Inflammatory macrophage treated with lipopolysaccharide for 1 hour (primary cell): ENCODE measurements at places on chromosomes 11 and 22.

- peak; percentile 35 for DNase-seq
Observed at GRCh38 chr22:50146439-50147238, 23.9 kb upstream of the PANX2 start.

DNA sequence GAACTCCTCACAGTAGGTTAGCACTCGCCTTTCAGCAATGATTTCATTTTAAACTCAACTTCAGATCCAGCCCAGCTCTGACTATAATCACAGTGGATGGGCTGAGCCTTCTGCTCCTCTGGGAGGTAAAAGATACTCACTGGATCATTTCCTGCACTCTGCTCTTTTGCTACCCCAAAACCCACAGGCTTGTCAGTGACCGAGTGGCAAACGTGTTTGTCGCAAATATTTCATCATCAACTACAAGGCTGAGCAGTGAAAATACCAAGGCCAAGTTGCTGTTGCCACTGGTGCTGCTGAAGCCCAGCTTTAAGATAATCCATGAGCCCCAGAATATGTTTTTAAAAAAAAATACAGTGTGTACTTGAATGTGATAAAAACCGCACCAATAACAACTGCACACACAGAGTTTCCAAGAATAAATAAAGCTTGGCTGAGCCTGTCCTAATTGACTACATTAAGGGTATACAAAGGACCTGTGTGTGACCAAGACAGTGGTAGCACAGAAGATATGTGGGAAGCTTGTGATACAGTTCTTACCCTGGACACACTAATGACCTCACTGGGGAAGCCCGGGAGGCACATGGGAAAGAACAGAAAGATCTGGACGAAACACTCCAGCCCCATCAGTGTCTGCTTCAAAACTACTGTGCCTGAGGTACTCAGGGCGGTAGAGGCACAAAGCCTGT lies 41.3 kb downstream of the ABTB2 start:
- peak; percentile 87 for DNase-seq

DNA sequence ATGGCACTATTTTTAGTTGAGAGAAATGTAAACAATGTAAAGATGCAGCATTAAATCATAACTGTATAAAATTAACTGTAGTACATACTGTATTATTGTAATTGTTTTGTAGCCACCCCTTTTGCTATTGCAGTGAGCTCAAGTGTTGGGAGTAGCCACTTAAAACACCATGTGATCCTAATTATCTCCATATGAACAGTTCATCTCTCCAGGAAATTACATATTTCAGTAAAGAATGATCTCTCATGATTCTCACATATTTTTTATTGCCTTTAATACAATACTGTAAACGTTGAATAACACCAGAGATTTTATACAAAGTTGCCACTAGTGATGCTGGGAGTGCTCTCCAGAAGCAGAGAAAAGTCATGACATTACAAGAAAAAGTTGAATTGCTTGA lies 1768.6 kb downstream of the LRRC4C start:
- no peak for DNase-seq

GRCh38 chr11:19537803-19538453 lies 174.7 kb upstream of the NAV2 start:
- DNase-seq, result no peak

DNA sequence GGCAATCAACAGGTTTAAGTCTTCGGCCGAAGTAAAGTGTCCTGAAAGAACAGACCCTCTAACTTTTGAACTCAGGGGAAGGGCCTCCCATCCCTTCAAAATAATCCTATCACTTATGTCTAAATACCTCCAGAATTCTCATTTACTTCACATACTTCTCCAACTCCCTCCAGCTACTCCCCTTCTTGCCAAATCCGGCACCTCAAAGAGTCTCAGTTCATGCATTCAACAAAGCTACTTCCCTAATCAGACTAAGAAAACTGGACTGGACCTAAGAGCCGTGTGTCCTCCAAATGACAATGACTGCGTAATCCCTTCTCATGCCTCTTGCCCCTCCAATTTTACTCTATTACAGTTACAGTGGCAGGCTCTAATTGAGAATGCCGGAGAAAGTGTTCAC lies 1.3 kb downstream of the DDB1 start:
- DNase-seq, result peak; percentile 47

DNA sequence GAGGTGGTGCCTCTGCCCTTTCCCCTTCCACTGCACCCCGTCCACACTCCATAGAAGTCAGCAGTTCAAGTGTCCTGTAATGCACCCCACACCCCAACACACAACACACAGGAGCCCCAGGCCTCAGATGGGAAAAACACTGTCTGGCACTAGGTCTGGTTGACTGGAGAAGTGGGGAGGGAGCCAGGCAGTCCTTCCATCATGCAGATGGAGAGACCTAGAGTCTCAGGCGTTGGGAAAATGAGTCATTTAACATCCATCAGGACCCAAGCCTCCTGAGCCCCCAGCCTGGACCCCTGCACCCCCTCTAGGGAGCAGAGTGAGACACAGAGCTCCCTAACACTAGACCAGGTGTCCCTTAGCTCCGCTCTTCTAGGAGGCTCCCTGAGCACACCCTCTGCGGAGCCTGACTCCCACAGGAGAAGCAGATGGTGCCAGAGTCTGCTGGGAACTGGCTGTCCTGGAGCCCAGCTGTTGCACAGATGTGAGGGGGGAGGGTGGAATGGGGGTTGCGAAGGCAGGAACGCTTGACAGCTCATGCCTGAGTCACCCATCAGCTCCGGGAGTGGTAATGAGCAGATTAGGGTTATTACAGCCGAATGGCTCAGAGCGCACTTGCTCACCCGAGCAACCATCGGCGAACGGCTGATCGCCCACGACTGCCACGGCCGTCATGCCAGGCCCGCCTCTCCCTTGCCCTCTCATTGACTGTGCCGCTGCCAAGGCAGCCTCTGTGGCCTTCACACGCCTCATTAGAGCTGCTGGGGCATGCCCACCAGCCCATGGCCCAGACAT lies 22.1 kb upstream of the SYT7 start:
- no peak for DNase-seq

DNA sequence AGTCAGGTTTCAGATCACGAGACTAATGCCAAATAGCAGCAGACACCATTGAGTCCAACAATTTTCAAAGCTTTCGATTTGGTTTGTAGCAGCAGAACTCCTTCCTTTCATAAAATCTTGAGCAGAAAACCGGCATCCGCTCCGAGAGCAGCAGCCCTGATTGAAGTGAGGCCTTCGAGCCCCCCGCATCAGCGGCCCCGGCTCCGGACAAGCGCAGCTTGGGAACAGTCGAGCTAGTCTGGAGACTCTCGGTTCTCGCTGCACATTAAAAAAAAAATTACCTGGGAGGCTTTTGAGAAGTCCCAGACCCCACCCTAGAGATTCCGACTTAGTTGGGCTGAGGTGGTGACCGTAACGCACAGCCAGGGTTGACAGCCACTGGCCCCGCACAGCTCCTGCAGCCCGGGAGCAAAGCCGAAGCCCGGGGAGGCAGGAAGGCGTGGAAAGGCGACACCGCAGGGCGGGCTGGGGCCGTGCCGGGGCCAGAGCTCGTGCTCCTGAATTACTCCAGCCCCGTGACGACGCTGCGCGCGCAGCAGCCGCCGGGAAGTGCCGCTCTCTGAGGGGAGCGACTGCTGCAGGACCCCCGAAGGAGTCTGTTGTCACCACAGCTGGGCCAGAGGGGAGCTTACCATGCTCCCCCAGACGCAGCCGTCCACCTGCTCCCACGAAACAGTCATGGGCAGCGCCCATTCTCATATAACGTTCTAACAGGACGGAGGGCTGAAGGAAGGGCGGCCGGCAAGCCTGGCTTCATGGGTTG lies 57.8 kb downstream of the SPATA19 start:
- no peak for DNase-seq

DNA sequence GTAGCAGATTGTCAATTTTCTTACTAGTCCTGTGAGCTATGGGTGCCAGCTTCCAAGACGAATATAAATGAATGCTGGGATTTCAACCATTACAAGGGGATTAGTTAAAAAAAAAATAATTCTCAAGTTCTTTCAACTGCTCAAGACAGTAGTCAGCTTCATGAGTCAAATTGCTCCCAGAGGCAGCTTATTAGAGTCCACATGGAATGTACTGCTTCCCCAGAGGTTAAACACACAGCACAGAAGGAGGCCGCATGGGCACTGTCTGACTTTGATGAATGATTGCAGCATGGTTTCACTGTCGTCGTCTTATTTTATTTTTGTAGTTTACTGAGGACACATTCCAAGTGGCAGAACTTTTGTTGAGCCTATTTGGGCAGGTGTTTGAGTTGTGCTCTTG lies 563.2 kb downstream of the TMEM135 start:
- no peak for DNase-seq

DNA sequence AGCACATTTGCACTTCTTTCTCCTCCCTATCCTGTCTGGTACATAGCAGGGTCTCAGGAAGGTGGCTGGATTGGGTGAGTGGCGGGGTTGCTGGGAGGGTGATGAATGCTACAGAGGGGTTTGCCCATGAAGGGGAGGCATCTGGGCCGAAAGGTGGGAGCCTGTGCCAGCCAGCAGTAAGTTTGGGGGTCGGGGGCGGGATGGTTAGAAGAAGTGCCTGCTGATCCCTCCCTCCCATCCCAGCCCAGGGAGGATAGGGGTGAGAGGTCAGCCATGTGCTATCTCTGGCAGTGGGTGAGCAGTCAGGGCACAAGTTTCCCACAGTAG lies 2.8 kb downstream of the CD82 start:
- DNase-seq, result no peak

DNA sequence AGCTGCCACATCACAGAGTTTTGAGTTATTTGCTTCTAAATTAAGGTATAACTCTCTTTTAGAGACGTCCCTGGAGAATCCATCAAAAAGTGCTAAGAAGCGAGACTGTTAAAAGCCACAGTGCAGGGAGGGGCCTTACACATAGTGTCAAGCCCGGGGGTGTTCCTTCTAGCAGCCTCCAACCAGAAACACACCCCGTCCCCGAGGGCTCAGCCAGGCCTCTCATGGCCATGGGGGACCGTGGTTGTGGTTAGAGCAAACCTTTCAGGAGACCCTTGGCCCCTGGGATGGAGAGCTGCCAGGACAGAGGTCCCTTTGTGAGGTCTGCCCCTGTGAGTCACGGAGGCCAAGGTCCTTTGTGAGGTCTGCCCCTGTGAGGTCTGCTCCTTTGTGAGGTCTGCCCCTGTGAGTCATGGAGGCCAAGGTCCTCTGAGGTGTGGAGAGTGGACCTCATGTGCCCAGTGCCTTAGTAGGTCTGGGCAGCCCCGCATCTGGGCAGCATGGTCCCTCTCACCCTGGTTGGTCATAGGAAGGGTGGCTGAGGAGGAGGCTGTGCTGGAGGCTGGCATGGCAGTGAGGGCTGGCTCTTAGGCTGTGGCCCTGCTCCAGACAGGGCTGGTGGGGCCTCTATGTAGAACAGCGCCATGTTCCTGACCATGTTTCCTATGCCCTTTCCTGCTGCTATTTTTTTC lies 5.4 kb downstream of the GNAZ start:
- no peak for DNase-seq

DNA sequence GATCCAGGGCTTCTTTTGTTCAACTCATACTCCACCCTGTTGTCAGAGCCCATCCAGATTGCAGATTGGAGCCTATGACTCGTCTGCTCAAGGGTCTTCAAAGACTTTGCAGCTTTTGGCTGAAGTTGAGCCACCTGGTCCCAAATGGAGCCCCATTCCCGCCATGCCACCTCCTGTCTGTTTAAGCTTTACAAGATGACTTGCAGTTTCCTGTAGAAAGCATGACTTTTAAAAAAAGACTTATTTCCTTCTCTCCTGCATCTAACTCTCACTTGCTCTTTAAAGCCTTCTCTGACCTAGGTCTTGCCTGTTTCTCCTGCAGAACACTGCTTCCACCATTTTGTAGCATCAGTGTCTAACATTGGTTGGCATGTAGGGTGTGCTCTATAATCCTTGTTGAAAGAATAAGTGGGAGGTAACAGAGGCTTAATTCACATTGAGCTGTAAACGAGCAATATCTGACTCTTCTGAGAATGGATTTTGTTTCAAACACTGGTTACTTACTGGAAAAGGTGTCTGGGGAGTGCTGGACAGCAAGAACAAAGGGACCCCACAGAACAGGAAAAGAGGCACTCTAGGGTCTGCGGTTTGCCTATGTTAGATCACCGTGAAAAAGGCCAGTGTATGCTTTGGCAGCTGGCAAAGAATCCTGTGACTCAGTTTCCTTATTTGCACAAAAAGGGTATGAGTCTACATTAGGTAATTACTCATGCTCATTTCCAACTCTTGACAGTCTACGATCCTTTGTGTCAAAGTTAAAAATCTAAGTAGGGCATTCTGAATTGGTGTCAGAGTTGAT lies 30.3 kb downstream of the NF2 start:
- DNase-seq, result no peak

DNA sequence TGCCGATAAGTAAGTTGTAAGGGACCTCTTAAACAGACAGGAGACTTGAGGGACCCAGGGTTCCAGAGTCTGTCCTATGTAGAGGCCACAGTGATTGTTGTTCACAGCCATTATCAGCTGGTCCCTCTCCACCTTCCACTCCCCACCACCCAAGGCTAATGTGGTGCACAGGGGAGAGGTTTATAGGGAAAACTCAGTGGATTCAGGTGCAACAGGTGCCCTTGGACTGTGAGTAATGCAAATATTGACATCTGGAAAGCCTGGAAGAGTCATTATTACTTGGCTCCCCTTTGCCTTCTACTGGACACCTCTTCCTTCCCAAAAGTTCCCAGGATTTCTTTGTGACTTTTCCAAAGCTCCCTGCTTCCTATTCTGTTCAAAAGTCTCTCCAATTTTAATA lies 441.1 kb upstream of the CCDC90B start:
- DNase-seq, result no peak

- no peak for DNase-seq
Observed at GRCh38 chr11:111298413-111299100, at the start of gene POU2AF3. TSS of gene POU2AF3 (plus strand) at chr11:111298546. CDS start at chr11:111298582, 36 bp downstream.

GRCh38 chr11:62149986-62150886 lies 26.4 kb downstream of the INCENP start:
- no peak for DNase-seq

GRCh38 chr22:45997077-45997776 lies 20.3 kb upstream of the WNT7B start:
- DNase-seq, result peak; percentile 66

- no peak for DNase-seq
Observed at GRCh38 chr11:133021553-133021952, 510.7 kb downstream of the OPCML start.

DNA sequence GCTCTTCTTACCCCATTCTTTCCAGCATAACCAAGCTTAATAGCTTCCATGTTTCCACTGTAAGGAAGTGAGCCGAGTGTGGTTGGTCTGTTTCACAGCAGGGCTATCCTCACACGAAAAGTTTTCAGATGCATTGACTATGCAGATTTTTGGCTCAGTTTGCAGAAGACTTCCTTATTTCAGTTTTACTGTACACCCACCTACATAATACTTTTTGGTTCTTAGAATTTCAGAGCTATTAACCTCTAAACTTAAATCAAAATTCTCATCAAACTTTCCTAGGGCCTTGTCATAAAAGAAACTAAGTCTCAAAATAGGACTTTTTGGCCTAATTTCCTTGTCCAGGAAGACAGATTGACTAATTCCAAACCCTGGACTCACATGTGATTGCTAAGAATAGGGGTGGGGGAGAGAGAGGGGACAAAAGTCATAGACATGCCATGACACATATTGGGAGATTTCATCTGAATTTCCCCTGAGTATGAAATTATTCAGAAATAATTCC lies 7.3 kb upstream of the EHF start:
- peak; percentile 83 for DNase-seq
